Activated CD4-positive, CD25-positive, alpha-beta regulatory T cell (primary cell): ENCODE measurements at places on chromosomes 11 and 22.

- DNase-seq: no peak
Observed at GRCh38 chr11:118691926-118692830, 12.7 kb upstream of the TREH start.

DNA sequence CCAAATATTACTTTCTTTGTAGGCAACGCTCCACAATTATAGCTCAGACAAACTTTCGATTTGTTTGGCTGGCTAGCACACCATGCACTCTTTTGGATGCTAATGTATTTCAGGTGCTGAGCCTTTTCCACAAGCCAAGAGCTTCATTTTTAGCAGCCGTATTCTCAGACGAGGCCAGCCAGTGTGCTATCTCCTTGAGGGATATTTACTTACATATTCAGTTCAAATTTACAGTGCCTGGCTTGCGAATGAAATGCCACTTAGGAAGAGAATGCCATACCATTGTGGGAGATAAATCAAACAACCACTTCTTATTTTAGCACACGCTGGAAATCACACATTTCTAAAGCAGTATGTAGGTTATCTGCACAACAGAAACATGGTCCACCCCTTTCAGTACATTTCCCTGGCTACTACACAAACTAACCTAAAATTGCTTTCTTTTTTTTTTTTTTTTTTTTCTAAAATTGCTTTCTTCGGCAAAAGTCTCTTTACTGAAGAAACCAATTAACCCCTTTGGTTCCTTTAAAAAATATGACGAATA, 236.9 kb downstream of the CADM1 start:
- DNase-seq: no peak

DNA sequence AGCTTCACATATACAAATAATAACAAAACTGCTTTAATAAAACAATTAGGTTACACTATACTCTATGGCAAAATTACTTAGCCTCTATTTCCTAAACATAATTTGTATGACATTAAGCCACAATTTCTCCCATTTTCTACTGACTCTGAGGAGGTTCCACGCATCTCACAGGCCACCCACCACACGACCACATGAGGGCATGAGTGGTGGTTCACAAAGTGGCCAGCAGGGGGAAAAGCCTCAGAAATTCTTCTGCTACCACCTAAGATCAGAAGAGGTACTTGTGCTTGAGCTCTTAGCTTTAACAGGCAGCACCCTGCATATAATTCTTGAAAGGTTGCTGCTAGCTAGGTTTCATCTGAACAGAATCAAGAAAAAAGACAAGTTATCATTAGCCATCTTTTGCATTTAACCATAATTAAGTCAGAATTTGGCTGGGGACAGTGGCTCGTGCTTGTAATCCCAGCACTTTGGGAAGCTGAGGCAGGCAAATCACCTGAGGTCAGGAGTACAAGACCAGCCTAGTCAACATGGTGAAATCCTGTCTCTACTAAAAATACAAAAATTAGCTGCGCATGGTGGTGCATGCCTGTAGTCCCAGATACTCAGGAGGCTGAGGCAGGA, 7.7 kb downstream of the LPXN start:
- peak; percentile 34 for DNase-seq

- no peak for DNase-seq
Observed at GRCh38 chr11:133984828-133985227, 28.1 kb upstream of the IGSF9B start.

GRCh38 chr11:60942219-60942618, 9.8 kb downstream of the SLC15A3 start:
- no peak for DNase-seq

GRCh38 chr11:27757953-27758352, 57.7 kb upstream of the BDNF start:
- DNase-seq: no peak

DNA sequence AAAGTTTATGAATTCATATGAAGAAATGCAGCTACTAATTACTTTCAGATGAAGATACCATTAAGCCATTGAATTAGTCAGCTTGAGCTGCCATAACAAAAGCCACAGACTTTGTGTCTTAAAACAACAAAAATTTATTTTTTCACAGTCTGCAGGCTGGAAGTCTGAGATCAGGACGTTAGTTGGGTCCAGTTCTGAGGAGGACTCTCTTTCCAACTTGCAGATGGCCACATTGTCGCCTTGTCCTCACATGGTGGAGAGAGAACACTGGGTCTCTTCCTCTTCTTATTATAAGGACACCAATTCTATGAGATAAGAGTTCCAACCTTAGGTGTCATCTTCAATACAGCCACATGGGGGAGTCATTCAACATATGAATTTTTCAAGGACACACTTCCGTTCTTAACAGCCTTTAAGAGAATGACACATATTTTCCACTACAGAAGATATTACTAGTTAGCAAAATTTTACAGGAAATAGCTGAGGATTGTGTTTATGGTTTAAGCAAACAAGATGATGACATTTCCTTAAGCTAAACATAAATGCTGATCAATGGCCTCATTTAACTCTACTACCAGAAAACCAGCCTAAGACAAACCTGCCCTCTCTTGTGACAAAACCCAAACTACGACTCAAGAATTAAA, 56.0 kb downstream of the DCUN1D5 start:
- DNase-seq: no peak

DNA sequence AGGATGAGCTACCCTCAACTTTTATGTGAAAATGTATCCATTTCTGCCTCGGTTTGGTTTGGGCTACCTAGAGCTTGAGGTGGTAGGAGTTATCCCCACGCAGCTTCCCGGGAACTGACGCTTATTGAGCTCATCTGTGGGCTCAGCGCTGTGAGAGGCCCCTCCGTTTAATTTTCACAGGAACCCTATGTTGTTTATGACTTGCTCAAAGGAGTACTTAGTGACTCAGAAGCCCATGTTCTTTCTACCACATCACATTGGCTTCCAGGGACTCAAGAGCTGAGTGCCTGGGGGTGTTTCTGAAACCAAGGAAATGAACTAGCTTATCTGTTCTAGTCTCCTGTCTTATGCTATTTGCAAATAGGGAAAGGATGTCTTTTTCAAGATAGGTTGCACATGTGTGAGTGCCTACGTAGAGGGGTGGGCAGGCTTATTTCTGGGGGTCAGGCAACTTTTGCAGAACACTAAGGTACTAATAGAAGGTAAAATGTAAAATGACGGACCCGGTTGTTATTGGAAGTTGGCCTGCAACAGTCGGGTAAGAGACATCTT, 40.5 kb downstream of the MICAL2 start:
- no peak for DNase-seq

DNA sequence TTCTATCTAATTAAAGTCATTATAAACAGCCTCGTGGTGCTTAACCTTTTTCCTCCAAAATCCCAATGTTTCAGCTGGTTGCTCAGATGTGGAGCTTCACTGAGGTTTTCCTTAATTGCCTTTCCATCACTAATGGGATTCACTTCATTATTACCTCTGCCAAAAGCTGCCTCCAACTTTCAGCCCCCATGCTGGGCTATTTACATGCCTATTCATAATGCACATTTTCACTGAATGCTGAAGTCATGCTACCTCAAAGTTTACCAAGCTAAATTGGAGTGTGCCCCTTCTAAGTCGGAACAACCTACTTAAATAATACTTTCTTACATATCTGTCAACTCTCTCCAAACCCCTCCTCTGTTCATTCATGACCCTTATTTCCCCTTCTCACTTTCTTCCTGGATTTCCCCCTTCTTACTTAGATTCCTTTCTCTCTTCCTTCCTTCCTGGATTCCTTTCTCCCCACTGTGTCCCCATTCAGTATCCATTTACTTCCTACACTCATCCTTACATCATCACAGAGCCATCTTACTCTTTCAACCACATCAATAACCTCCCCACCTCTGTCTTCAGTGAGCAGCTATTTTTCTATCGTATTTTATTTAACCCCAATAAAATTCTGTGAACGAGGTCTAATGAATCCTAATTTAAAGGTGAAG, 887.3 kb upstream of the TENM4 start:
- no peak for DNase-seq

DNA sequence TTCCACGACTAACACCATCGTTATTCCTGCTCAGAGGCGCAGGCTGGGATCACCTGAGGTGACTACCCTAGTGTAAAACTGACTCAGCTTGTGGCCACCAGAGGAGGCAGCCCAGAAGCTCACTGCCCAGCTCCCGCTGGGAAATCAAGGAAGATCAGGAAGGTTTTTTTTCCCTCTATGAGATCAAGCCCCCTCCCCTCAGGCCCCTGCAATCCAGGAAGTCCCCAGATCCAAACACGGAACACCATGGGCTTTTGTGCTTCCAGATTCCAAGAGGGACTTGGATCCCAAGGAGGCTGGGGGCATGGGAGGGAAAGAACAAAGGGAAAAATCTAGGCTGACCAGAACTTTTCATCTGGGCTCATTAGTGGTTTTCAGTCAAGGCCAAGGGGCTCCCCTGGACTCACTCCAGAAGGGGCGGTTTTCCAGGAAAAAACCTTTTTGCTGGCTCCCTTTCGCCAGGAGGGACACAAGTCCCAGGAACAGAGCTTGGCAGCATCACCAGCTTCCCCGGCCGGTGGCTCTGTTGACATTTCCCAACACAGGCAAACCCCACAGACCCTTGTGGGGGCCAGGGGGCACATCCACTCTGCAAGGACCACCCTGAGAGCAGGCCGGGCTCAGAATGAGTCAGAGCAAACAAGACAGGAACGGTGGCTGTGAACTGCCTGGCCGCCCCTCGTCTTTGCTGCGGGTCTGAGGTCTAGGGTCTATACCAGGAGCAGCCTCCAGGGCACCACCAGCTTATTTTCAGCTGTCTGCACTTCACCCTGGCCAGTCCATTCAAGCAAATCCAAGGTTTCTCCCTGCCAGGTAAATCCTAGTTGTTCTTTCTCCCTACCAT, 36.8 kb downstream of the MYH9 start:
- DNase-seq: no peak

- no peak for DNase-seq
Observed at GRCh38 chr11:85266646-85267045, 360.5 kb downstream of the DLG2 start.

DNA sequence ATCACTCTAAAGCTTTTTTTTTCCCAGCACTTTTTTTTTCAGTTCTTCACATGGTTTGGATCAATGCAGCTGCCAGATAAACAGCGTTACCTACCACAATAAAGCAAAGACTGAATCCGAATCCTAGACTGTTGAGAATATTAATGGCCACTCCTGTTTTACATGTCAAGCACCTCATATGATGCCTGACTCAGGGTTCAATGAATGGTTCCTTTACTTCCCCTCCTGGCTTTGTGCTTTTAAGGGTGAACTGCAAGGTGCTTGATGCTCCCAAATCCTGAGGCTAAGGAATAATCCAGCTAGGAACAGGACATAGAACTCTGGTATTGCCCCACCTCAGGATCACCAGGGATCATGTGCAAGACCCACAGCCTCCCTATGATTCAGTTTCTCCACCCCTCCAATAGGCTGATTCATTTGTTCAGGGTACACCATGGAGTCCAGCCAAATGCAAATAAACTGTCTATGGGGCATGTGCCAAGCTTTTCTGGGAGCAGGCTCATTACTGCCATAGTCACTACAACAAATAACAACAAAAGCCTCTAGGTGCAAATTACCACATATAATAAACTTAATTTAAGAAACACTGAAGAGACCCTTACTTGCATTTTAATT, 104.3 kb downstream of the GAB2 start:
- DNase-seq: no peak

DNA sequence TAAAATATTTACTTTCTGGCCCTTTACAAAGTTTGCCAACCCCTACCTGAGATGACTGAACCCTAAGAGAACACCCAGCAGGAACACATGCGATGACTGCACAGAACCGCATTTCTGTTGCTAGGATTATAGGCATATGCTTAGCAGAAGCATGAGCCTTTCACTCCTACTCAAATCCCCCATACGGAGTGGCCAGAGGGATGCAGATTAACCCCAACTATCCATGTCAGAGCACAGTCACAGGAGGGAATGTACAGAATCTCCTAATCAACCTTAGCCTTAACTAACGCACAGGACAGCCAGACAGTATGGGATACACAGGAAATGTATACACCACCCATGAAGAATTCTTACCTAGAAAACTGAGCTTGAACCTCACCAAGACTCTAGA, 6.2 kb downstream of the HPS4 start:
- no peak for DNase-seq

- DNase-seq: no peak
Observed at GRCh38 chr11:62306227-62306626, 7.4 kb upstream of the SCGB1D4 start.

DNA sequence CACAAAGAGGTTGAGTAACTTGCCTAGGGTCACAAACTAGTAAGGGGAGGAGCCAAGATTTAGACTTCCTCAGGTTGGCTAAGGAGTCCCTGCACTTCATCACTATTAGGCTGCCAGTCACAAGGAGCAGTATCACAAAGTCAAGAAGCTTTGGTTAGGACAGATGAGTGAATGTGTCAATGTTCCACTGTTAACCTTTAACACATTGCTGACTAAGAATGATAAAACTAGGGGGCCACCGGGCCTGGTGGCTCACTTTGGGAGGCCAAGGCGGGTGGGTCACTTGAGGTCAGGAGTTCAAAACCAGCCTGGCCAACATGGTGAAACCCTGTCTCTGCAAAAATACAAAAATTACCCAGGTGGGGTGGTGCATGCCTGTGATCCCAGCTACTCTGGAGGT, 32.0 kb downstream of the TMEM123 start:
- DNase-seq: no peak

- DNase-seq: peak; percentile 43
Observed at GRCh38 chr22:19986410-19987341, 29.9 kb downstream of the ARVCF start.

GRCh38 chr11:119352857-119353260, 6.4 kb upstream of the MFRP start:
- DNase-seq: no peak

- no peak for DNase-seq
Observed at GRCh38 chr11:79076526-79077115, 364.2 kb downstream of the TENM4 start.

DNA sequence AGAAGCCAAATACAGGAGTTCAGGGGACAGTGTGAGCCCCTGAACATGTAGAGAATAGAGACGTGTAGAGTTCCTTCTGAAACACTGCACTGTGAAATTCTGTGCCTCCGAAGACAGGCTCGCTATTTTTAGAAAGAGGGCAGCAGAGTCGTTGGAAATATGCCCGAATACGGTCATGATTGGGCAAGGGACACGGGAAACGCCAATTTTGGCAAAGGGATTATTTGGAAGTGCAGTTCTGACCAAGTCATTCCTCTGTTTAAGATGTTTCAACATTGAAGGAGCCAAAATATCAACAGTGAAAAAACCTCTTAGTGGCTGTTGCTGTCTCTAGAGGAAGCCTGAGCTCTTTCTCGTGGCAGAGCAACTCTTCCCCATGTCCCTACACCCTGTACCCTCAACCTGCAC, 9.5 kb upstream of the CBX6 start:
- no peak for DNase-seq

DNA sequence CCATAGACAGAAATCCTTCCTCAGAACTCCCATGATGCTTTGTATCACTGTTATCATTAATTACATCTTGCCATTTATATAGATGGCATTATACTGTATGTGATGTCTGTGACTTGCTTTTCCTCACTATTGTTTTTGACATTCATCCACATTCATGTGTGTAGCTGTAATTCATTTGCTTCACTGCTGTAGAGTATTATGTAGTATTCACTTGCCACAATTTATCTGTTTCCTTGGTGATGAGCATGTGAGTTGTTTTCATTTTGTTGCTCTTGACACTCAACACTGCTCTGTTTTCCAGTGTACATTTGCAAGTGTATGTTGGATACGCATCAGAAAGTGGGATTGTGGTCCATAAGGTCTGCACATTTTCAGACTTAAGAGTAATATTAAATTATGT, 328.6 kb upstream of the C11orf87 start:
- DNase-seq: no peak
